ENCODE measurements at places on chromosomes 5 and 9.

DNA sequence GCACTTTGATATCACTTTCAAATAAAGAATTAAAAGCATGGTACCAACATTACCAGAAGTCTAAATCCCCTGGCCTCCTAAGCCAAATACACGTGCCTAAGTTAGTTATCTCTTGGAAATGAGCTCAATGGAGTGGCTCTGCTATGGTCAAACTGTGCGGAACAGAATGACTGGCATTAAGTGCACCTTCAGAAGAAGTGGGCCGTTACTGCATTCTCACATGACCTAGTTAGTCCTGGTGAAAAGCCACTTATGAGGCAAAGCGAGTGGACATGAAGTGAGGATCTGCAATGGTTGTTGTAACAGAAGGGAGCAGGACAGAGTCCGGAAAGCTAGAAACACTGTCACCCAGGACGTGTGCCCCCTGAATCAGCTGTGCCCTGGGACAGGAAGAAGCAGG, 633.1 kb downstream of the IRX1 start:
- no peak for DNase-seq

- no peak for DNase-seq
These were observed 91.4 kb downstream of the TSSK1B start for GRCh38 chr5:113343343-113343742.

DNA sequence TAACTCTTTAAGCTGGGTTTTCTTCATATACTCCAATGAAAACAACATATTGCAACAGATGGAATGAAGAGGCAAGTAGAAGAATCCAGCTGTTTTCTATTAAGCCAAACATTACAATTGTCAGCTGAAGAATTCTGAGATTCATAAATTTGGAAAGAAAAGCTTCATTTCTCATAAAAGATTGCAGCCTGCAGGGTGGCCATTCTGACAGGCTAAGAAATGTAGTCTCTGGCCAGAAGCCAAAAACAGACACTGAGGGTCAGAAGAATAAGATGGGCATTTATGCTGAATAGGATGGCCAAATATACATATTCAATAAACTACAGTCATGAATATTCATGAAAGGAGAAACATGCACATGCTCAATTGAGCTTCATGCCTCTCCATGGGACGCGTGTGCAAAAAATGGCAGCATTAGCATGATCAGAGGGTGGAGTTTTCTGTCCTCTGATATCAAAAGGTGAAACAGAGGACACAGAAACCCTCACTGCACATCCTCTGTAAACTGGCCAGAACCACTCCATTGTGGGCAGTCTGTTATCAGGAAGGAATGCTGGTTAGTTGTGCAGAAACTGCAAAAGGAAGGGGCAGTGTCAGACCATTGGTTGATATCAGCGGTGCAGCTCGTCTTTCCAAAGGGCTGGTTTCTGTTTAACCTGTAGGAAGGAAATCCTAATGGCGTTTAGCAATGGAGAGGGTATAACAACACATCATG, 50.2 kb downstream of the FXN start:
- DNase-seq: no peak

- DNase-seq: no peak
These were observed 119.7 kb upstream of the RPS23 start for GRCh38 chr5:82397741-82398320.

DNA sequence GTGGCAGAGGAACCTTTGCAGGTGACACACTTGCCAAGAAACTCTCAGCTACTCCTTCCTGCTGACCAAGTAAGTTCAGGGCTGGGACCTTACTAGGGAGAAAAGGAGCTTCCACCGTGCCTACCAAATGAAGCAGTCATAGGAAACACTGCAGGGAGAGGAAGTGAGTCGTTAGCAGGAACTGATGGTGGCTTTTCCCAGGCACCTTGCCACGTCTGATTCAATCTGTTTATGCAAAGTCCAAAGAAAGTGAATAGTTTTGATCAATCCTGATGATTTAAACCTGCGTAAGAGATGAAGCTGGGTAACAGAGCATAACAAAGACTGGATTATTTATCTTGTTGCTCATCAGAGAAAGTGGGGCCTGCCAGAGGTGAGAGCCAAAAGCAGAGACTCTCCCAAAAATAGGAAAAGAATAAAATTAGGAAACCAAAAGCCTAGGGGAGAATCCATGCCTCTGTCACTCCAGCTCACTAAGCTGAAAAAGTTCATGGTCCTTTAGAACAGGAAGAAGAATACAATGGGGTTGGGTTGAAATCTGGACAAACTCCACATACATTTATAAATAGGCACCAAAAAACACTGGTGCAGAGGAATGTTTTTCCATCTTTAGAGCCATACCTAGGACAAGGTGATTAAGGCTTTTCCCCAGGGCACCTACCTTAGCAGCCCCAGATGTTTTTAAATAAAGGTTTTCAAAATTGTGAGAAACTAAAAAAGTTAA, 9.3 kb upstream of the PFDN1 start:
- DNase-seq: no peak

- DNase-seq: no peak
These were observed 77.3 kb upstream of the ATP10B start for GRCh38 chr5:160929360-160929759.

GRCh38 chr9:87609002-87609401, 111.3 kb downstream of the DAPK1 start:
- no peak for DNase-seq

Data from DMS79 (cell line).